ENCODE measurements at places on chromosomes 5 and 9.

GRCh38 chr5:102591650-102592049 lies 92.8 kb upstream of the SLCO6A1 start:
- no peak for DNase-seq

DNA sequence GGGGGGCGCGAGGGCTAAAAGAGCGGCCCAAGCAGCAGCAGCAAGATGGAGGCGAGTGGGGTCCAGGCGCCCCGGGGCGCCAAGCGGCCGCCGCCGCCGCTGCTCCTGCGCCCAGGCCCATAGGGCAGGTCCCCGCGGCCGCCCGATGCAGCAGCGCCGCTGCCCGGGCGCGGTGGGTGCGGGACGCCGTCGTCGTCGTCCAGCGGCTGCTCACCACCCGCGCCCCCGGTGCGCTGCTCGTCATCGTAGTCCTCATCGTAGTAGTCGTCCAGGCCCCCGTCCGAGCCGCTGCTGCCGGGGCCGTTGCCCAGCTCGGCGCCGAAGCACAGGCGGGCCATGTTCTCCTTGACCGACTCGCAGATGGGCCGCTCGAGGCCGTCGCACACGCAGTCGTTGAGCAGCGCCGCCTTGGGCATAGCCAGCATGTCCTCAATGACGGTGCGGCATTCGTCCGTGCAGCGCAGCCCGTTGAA lies 1.5 kb downstream of the GAS1 start:
- no peak for DNase-seq

DNA sequence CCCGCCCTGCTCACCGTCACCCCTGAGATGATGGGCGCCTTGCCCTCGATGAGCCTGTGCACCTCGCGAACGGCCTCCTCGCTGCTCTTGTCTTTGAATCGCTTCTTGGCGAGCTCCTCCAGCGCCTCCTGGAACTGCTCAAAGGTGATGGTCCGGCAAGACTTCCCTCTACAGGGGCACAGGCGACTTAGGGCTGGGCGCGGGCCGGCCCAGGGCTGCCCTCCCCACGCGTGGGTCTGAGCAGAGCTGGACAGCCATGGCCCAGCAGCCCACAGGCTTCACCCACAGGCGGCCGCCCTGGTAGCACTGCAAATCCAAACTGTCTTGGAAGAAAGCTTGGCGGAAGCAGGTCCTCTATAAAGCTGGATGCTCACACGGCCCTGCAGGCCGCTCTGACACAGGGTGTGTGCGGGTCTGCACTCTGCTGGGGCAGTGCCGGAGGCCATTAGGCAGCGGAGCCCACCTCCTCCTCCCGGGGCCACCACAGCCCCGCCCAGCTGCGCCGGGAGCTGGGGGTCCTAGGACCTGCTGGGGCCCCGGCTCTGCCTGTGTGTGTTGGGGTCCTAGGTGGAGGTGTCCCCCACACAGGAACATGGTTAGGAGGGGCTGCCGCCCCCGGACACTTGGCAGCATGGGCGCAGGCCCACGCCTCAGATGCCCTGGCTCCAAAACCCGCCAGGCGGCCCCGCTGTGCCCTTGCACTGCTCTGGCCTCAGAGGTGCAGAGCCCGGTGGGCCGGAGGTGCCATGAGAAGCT lies 27.0 kb downstream of the TPPP start:
- no peak for DNase-seq

GRCh38 chr9:571066-571465 lies 270.4 kb upstream of the DMRT1 start:
- no peak for DNase-seq

GRCh38 chr5:43400082-43400481 lies 12.1 kb downstream of the CCL28 start:
- DNase-seq = no peak

DNA sequence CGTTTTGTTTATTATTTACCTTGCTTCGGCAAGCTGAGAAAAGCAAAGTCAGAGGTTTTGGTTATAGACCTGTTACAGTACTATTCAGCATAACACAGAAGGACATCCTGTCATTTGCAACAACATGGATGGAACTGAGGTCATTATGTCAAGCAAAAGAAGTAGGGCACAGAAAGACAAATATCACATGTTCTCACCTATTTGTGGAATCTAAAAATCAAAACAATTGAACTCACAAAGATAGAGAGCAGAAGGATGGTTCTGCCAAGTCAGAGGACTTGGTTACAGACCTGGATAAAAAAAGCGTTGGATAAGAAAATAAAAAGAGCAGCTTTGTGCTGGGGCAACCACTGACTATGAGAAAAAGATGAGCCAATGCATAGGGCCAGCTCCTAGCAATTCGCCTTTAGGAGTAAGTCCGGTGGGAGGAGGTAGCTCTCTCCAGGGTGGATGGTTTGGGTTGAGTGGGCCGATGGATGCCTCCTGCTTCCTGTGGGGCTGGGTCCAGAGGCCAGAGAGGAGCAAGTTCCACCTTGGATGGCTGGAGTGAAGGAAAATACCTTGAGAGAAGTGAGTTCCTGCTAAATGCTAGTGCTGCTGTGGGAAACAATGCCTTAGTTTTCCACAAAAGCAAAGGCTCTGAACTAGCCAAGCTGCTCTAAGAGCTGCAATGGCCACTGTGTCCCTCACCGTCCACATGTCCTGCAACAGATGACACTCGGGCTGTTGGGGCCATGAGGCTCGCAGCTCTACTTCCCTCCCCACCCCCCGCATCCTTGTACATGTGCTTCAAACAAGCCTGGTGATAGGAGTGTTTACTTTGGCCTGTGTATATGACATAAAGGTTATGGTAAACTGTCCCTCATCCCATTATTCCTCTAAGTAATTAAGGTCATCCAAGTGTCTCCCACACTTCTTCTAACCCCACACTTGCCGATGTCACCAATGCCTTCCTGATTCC lies 38.4 kb downstream of the ACOT12 start:
- no peak for DNase-seq

DNA sequence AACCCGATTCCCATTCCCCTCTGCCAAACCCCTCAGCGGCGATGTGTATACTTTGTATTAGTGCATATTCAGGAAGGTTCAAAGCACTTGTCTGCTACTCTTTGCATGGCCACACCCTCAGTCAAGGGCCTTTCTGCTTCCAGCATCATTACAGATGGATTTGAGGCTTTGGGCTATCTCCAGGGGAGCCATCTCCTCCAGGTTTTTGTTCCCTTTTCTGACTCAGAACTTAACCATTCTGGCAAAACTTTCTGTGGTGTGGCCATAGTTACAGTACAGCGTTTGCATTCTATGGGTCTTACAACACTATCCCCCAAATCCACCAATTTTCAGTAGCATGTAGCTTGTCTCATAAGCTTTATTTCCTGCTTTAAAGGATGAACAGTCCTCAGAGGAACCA lies 36.0 kb upstream of the SVEP1 start:
- DNase-seq = no peak

DNA sequence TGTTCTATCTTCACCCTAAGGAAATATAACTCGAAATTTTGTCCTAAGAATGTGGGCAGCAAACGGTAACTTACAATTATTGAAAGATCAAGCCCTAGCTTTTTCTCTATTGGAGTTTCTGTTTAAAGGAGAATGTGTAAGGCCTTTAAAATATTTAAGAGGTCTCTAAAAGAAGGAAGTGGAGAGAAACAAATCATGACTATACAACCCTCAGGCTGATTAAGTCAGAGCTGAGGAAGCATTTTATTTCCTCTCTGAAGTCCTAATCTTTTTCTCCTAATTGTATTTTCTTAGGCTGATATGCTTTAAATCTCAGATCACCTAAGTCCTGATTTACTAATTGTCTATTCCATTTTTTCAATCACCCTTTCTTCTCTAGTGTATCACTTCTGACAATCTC lies 1708.8 kb upstream of the C9orf72 start:
- DNase-seq = no peak

GRCh38 chr9:127938298-127938690 lies 640 bp upstream of the DPM2 start:
- DNase-seq = no peak

- DNase-seq = no peak
Measured at GRCh38 chr5:109701792-109702191, 12.1 kb downstream of the MAN2A1 start.

DNA sequence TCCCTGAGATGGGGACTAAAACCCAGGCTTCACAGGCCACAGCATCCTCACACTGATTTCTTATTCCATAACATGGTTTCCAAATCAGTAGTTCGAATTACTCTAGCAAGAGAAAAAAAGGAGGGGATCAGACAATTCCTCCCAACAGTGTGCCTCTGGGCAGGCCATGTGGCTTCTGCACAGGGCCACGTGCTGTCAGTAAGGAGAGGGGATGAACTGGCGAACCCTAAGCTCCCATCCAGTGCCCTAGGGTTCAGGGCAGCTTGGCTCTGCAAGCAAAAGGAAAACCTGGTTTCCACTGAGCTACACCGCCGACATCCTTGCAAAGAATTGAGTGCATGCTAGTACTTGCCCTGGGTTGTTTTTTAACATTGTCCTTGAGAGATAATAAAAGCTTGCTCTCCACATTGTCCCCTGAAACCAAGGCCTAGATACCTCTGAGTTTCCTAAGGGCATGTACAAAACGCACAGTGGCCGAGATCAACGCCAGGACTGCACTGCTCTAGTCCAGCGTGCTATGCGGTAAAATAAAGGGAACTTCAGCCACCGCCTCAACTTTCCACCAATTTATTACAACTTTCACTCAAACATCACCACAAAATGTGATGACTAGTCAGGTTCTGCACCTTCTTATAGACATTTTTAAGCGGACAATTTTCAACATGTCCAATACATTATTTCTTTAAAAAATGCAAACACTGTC lies 4.5 kb downstream of the CAMSAP1 start:
- no peak for DNase-seq

GRCh38 chr5:66658516-66658915 lies 62.3 kb downstream of the MAST4 start:
- DNase-seq = no peak

DNA sequence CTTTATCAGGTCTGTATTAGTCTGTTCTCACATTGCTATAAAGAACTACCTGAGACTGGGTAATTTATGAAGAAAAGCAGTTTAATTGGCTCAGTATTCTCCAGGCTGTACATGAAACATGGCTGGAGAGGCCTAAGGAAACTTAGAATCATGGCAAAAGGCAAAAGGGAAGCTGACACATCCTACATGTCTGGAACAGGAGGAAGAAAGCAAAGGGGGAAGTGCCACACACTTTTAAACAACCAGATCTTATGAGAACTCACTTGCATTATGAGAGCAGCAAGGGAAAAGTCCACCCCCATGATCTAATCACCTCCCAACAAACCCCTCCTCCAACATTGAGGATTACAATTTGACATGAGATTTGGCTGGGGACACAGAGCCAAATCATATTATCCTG lies 132.1 kb downstream of the PCSK1 start:
- no peak for DNase-seq

GRCh38 chr5:60677850-60678664 lies 21.9 kb downstream of the DEPDC1B start:
- no peak for DNase-seq

DNA sequence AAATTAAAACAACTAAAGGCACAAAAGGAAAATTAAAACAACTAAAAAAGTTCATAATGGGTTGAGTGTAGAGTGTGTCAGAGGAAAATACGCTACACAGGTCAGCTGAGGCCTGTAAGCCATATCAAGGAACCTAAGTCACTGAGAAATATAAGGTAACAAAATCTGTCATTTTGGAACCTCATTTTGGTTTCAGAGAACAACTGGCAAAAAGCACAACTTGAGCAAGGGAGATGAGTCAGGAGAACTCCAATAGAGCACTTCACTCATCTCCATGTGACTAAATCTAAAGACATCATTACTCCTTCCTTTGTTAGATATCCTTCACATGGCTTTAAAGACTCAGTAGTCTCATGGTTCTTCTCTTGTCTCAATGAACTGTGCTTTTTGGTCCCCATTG lies 269.4 kb upstream of the POU5F2 start:
- no peak for DNase-seq

- no peak for DNase-seq
Measured at GRCh38 chr9:4262735-4263141, 37.1 kb downstream of the GLIS3 start.

DNA sequence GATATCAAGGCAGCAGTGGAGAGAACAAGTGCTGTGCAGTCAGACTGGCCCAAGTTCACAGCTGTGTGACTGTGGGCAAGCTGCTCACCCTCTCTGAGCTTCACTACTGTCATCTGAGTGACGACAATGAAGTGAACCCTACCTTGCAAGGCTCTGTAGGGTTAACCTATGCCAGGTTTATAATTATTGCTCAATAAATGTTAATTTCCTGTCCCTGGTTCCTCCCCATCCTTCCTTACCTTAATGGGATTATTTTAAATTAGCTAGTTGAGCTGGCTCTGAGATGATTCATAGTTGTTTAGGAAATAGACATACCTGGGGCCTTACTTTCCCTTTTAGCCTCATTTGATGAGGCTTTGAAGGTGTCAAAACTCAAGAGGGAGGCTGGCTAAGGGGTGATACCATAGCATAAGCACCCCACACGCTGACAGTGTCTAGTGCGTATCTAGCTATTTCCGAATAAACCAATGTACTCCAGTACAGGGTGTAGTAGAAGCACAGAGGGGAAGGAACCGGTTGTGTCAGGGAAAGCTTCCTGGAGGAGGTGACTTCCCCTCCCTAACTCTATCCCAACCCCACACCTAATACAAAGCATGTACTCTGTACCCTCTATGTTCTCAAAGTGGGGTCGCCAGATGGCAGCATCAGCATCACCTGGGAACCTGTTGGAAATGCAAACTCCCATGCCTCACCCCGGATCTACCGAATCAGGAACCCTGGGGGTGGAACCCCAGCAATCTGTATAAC lies 63.3 kb upstream of the SLC25A51 start:
- DNase-seq = no peak

DNA sequence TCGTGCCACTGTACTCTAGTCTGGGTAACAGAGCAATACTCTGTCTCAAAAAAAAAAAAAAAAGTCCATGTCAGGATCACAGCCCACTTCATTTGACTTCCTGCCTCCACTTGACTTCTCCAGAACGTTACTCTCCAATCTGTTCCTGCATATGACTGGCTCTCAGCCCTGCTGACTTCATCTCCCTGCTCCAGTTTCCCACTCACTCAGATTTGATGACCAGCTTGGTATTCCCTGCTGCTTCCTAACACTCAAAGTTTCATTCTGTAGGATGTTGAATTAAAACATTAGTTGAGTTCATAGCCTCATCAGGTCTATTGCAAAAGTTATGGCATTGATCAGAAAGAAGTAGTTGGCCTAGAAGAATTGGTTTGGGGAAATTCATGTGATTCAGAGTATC lies 52.3 kb downstream of the UGCG start:
- DNase-seq = no peak

GRCh38 chr5:59236448-59236847 lies 653.6 kb downstream of the RAB3C start:
- no peak for DNase-seq

GRCh38 chr5:127210042-127210441 lies 80.6 kb upstream of the MEGF10 start:
- no peak for DNase-seq

- DNase-seq = no peak
Measured at GRCh38 chr9:134693011-134693410, 51.4 kb downstream of the COL5A1 start.

GRCh38 chr5:61563401-61563800 lies 231.3 kb downstream of the ZSWIM6 start:
- DNase-seq = no peak

- DNase-seq = no peak
Measured at GRCh38 chr5:123855609-123856008, 343.6 kb downstream of the CSNK1G3 start.

All from amygdala (tissue), 56 donors.